GF-D8 (cell line): ENCODE measurements at places on chromosomes 3 and 15.

- no peak for DNase-seq
Observed at GRCh38 chr15:40274350-40275274, 8.3 kb downstream of the ANKRD63 start.

GRCh38 chr15:66169023-66169422, 84.5 kb downstream of the MEGF11 start:
- no peak for DNase-seq

DNA sequence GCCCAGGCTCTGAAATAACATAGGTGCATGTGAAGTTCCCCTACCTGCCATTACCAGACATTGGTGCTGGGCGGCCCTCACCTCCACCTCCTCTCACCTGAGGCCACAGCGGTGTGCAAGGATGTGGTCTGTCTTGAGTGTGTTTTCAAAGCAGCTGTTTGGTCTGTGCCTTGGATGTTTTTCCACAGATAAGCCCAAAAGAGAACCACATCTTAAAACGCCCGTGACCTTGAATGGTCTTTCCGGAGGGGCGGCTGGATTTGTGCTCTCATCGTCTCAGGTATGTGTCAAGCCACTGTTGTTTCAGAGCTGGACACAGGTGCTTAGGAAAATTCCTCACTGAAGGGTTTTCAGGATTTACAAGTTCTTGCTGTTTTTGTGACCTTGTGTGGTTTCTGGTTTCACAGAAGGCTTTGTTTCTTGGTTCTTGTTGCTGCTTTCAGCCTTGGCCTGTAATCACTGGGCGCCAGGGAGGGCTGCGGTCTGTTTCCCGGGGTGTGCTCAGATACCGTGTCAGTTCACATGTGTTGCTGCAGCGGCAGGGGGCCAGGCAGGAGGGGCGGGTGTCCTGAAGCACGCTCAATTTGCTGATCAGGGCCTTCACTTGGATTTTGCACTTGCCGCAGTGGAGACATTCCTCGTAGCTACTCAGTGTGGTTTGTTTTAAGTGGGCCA, 128.4 kb downstream of the IGF1R start:
- DNase-seq: peak; percentile 50

DNA sequence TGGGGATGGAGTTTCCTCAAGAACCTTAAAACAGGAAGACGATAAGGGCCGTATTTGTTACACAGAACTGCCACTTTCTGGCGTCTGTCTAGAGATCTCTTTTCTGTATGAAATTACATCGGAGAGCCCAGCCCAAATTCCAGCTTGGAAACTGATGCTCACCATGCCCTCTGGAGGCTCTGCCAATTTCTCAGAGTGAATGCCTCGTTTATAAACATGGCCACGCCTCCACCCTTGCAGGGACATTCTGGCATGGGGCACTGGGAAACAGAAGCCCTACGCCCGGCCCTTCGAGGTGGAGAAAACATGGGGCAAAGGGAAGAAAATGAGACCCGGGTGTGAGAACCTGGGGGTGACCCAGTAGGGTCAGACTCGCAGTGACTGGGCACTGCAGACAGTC, 53.4 kb upstream of the SEC13 start:
- no peak for DNase-seq

DNA sequence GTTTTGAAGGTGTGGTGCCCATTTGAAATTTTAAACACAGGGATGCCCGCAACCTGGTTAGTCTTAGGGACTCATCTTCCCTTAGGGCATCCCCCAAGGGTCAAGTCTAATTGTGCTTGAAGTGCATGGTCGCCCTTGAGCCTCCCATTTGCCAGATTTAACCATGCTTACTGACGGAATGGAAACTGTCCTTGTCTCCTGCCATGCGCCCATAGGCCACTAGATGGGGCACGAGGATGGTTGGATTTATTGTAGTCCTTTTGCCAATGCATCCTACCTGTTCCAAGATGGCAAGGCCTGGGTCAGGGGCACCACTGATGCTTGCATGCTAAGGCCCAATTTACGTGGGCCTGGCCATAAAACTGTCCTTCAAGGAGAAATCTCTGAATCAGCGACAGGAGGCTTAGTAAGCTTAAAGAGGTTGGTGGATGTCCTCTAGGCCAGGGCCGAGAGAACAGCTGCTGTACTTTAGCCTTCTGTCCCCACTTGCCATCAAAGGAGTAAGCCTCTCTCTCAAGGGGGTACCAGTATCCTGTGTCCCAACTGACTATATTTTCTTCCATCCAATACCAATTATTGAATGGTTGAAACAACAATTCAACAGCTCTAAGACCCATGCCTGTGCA, 355.4 kb downstream of the OTOL1 start:
- DNase-seq: no peak

DNA sequence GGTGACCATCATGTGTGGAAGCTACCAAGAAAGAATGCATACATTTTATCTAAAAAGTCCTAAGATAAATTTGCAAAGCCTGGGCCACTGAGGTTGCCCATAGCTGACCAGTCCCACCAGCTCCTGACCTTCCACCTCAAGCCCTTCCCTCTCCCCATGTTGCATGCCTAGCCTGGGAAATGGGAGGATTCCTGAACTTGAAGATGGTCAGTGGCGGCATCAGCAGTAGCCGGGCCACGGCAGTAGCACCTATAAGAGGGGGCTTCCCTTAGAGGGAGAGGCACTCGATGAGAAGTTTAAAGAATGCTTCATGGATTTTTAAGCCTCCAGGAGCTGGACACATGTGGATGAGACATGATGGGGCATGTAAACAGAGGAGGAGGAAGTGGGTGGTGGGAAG, 172.1 kb downstream of the KLF13 start:
- DNase-seq: no peak

- DNase-seq: no peak
Observed at GRCh38 chr3:45555086-45555591, 39.4 kb upstream of the LIMD1 start.

DNA sequence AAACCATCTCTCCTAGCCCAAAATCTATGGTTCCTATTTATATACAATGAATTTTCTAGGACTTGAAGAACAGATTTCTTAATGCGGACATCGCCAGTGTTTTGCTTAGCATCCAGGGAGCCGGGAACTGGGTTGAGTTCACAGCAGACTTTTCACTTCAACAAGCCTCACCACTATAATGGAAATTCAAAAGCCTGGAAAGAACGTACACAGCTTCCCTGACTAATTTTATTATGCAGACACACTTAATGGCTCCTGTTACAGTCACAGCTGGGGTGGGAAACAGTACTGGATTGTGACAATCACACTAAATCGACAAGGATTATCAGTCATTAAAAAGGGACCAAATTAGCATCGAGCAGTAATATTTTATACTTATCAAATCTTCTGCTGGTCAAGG, 129.2 kb upstream of the BNIP2 start:
- DNase-seq: no peak

- DNase-seq: no peak
Observed at GRCh38 chr3:10768708-10769394, 47.2 kb upstream of the SLC6A11 start.

- no peak for DNase-seq
Observed at GRCh38 chr3:151351219-151351618, 21.9 kb upstream of the P2RY13 start.
